ENCODE measurements at places on chromosomes 16 and 17. TPM values are rescaled to one million over a fixed set of nuclear protein-coding genes. Genes with fewer than 3 reads are reported as not detected.

Gene ZNF19
- total RNA-seq = 2.6 TPM

GRCh38 chr17:51387986-51388385 lies 127.6 kb downstream of the UTP18 start:
- no peak for DNase-seq

DNA sequence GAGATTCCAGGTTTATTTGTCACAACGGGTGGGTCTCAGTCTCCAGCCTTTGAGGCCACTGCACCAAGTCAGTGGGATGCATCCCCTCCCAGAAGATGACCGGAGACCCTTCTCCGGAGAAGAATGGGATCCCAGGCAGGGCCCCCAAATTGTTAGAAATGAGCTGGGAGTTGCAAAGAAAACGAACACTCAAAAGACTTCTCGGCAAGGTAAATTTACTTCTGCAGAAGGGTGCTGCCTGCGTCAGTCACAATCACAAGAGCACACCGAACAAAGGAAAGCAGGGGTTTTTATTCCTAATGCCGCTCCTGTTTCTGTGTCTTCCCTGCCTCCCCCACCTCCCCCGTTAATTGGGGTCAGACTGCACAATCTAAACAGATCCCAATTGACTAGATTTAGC lies 61.4 kb downstream of the ATF7IP2 start:
- no peak for DNase-seq

Gene TMED6
- total RNA-seq = 0.64 TPM

DNA sequence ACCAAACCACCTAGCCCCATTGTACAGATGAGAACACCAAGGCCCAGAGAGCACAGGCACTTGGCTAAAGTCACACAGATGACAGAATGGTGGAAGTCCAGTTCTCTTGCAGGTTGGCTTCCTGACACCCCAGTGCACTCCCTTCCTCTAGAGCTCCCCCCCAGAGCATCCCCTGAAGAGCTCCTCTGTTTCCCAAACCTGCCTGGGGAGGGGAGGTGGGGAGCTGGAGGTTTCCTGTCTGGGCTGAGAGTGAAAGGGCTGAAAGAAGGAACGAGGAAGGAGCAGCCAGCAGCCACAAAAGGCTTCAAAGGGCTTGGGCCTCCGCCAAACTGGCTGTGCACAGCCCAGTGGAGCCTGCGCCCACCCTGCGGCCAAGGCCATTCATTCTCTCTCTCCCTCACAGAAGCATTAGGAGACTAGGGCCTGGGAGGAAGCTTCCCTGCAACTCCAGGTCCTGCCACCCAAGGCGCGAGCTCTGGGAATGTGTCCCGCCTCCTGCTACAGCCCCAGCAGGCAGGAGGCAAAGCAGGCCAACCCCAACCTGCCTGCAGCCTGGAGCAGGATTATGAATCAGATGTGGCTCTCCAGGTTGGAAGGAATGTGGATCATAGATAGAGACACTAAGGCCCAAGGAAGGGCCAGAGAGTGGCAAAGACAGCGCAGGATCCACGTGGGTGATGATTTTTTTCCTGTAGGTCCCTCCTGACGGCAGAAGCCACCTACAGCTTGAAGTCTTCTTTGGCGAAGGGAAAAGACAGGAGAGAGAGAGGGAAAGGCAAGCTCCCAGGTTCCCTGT lies 913 bp downstream of the SLC13A5 start:
- DNase-seq = no peak

Gene LDHD
- total RNA-seq = 0.64 TPM

GRCh38 chr17:28950752-28951427 lies 428 bp downstream of the PHF12 start:
- DNase-seq = no peak

Gene ZFP1
- total RNA-seq = 24.2 TPM

Gene PITPNM3
- 0.64 TPM for total RNA-seq

Gene AXIN2
- total RNA-seq = 1.9 TPM

DNA sequence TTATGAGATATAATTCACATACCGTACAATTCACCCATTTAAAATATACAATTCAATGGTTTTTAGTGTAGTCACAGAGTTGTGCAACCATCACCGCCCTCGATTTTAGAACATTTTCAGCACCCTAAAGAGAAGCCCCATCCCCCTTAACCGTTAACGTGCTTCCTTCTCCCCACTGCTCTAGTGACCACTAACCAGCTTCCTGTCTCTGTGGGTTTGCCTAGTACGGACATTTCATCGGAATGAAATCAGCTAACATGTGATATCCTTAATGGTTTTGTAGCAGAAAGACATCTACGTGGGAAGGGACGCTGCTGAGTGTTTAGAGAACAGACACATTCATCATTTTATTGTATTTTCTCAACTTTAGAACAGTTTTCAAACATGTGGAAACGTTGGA lies 80.8 kb upstream of the HSBP1 start:
- DNase-seq = peak; percentile 59

GRCh38 chr16:76197900-76198299 lies 79.3 kb upstream of the CNTNAP4 start:
- DNase-seq = no peak

DNA sequence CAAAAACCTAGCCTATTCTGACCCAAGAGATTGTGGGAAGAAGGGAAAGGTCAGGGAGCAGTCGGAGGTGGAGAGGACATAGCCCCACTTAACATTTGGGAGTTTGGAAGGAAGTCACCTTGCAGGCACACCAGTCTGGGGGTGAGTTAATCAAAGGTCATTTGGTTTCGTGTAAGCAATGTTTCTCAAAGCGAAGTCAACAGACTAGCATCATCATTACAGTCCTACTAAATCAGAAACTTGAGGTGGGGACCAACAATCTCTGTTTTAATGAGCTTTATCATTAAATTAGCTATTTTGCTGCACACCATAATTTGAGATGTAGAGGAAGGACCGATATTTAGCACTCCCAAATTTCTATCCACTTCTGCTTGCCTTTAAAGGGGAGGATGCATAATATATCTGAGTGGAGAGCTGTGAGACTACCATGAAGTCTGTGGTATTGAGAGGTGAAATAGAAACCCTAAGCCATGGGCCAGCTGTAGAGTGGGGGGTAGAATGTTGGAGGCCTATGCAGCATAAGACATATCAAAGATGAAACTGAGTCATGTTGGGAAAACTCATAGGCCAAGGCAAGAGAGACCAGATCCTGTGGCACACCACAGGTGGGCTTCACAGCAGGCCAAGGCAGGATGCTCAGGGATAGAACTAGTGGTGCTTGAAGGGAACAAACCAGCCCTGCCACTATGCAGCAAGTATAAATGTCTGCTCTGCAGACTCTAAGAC lies 141.7 kb upstream of the ANKFN1 start:
- DNase-seq = no peak

- DNase-seq = no peak
Observed at GRCh38 chr16:48452991-48453760, 68.0 kb upstream of the SIAH1 start.

DNA sequence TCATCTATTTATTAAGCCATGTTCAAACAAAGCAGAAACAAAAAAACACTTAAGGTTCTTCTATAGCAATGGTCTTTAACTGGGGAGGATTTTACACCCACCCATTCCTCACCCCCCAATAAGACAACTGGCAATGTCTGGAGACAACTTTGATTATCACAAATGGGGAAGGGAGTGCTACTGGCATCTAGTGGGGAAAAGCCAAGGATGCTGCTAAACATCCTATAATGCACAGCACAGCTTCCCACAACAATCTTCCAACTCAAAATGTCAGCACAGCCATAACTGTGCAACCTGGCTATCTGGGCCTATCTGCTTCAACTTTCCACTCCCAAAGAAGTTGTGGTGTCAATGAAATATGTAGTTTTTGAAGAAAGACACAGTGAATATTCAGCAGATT lies 1044.4 kb downstream of the CDH8 start:
- DNase-seq = no peak

DNA sequence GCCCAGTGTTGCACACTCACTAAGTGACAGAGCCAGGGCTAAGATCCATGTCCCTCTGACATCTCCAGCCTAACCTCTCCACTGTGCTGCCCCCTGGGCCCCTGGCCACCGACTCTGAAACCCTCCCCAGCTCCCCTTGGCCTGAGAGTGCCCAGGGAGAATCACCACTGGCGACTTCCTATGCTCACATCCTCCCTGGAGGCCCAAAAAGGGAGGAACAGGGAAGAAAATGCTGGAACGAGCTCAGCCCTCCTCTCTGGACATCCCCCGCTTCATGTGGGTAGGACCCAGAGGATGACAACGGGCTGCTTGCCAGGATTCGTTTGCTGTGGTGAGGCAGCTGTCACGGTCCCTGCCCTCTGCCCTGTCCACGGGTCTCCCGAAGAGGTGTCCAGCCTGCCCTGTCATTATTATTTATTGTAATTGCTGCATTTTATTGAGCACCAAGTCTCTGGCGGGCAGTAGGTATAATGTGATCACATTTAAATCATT lies 153.5 kb upstream of the RPL38 start:
- no peak for DNase-seq

Gene TOX3
- not detected for total RNA-seq

GRCh38 chr17:74711058-74711824 lies 1.5 kb downstream of the CD300LF start:
- no peak for DNase-seq

- peak; percentile 51 for DNase-seq
Observed at GRCh38 chr17:55295411-55296170, 30.8 kb downstream of the HLF start.

DNA sequence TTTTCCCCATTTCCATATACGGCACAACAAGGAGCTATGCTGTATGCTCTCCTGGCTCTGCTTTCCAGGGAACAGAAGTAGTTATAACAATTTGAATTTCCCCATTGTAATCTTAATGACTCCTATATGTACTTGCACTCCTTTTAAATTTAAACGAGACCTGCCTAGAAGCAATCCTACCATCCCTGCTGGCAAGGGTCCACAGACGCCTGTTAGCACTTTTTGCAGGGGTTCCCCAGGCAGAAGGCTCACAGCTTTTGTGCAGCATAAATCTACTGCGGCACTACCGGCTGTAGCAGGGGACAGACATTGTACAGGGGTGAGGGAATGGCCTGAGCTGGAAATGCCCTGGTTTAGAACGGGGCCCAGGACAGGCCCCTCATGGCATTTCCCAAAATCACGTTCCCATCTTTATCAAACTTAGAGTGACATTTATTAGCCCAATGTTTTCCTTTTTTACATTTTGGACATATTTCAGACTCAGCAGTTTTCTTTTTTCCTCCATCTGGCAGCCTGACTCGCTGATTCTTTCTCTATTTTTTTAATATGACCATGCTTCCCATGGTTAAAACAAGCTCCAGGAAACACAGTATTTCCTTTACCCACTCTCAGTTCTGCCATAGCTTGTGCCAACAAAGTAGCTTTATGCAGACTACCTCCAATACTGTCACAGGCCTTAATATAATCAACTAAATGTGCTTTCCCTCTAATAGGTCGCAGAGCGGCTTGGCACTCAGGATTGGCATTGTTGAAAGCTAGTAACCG lies 35.4 kb upstream of the USP22 start:
- no peak for DNase-seq

Gene IRF8
- not detected for total RNA-seq

DNA sequence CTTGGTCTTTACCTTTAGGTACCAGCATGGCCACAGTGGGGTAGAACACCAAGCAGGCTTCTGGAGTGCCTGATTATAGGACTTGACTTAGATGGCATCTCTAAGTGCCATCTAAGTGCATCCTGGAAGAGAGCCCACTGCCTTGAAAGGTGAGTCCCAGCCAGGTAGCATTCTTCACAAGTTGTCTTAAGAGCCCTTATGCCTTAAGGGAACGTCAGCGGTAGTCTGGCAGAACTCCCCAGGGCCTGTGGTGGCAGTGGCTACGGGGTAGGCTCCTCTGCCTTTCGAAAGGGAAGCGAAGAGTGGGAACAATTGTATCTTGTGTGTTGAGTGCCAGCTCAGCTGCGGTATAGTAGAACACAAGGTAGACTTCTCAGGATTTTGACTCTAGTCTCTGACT lies 549.0 kb downstream of the HS3ST4 start:
- DNase-seq = no peak

DNA sequence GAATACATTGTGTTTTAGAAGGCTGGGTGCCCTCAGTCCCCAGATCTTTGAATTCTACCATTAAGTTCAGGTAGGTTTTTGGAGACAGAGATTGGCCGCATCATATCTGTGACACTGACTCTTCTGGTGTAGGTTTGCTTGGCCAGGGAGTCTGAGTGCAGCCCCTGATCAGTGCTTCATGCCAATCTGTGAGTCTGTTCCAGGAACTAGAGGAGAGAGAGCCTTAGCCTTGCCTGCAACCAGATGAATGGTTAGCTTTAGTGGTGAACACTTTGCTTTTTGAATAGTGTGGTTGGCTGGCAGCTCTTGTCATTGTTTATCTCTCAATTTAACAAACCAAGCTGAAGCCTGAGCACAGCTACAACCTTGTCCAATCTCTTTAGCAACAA lies 87.8 kb downstream of the PLXDC1 start:
- no peak for DNase-seq
